ENCODE measurements at places on chromosomes 7 and 10.

DNA sequence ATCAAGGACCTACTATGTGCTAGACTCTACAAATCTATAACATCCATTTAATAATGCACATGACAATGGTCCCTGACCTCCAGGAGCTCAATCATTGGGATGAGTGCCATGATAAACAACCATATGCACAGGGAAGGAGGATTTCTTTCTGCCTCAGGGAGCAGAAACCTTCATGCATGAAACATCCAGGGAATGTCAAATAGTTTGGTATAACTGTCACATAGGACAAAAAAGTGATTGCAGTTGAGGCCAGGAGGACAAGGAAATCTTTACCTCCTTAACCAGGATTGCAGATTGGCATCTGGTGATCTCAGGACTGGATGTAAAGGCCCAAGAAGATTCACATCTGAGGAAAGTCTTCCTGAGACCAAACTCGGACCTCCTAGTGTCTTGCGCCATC lies 993.1 kb downstream of the KCNMA1 start:
- no peak for DNase-seq

GRCh38 chr10:48672596-48673265 lies 11.9 kb upstream of the WDFY4 start:
- no peak for DNase-seq

DNA sequence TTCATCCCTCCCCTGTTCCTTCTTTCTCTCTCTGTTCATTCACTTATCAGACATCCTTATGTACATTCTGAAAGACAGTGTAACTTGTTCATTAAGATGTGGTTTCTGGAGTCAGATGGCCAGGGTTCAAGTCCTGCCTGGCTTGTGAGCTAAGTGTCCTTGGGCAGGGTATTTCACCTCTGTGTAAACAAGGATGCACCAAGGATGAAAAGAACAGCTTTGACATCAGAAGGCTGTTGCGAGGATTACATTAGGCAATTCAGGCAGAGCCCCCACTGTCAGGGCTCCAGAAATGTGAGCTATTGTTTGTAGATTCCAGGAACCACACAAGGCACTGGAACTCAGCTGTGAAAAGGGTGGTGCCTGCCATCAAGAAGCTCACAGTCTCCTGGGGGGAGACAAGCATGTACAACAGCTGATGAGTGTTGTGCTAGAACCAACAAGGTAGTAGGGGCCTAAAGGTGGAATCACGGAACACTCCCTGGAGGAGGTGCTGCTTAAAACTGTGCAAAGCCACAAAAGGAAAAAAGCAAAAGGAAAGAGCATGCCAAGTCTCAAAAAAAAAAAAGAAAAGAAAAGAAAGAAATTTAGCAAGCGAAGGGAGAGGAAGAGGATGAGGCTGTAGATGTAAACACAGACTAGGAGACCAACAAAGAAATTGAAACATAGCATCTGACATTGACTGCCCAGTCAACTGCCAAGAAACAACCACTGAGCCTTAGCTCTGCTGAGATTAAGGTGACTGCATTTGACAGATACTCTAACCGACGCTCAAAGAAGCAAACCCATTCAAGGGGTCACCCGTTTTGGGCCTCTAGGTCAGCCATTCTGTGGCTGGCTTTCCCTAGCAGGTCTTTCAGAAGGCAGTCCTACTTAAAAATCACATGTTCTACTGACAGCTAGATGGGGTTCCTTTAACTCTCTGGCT lies 12.5 kb downstream of the PDLIM1 start:
- no peak for DNase-seq

DNA sequence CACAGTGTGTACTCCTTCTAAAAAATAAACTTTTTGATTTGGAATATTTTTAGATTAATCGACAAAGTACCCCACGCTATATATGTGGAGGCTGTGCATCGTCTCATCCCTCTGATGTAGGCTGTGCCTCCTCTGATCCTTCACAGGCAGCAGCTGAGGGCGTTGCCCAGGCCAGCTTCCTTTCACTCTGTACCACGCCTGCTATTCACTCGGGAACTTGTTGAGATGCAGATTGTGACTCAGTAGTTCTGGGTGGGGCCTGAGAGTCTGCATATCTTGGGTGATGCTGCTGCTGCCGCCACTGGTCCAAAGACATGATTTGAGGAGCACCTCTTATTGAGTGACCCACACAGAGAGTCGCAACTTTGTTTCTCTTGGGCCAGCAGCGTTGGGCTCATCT lies 7.9 kb upstream of the C10orf120 start:
- peak; percentile 23 for DNase-seq

DNA sequence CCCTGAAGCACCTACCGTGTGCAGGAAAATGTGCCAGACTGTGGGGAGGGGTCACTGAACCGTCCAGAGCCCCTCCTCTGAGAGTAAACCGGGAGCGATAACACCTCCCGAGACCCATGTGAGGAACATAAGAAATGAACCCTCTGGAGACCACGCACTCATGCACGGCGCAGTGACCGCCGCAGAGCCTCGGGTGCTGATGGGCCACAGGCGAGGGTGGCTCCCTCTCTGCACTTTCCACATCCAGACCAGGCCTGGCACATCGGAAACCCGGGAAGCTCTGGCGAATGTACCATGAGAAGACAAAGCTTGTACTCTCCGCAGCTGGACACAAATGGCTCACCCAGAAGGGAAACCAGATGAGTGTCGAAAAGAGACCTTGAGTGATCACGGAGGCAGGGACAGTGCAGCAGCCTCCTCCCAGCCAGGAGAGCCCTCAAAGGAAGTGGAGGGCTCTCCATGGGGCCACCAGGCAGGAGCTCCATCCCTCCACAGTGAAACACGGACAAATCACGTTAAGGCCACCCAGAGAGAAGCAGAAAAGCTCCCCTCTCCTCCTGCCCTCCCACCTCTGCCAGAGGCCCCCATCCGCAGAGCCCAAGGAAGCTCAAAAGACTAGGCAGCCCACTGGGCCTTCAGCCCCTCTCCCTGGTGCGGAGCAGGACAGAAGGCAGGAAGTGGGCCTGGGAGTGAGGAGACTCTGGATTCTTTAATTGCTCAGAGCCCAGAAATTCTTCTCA lies 178.1 kb upstream of the PPP2R2D start:
- DNase-seq: no peak

DNA sequence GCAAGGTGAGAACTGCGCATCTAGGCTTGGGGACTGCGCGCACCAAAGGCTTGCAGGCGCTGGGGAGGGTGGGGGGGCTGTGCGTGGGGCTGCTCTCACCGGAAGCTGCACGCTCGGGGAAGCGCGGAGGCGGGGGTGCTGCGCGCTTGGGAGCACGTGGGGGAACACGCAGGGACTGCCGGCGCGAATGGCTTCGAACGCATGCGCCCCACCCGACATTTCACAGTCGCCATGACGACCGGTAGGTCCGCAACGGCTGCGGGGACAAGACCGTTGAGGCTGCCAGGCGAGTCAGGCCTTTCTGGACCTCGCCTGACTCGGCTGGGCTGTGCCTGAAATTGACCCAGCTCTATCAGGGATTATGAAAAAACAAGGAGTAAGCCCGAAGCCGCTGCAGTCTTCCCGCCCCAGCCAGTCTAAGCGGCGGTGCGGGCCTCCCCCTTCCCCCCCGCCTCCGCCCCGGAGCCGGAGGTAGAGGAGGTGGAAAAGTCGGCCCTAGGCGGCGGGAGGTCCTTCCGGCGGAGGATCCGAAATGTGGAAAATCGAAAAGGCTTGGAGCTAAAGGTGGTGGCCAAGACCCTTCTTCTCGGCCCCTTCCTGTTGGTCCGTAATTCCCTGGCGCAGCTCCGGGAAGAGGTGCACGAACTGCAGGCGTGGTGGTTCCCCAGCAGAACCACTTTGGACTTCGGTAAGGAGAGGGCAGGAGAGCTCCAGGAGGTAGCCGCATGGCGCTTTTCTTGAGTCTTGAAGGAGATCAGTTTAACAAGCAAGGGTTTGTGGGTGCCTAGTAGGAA lies 34.9 kb upstream of the STEAP1 start:
- DNase-seq: no peak

DNA sequence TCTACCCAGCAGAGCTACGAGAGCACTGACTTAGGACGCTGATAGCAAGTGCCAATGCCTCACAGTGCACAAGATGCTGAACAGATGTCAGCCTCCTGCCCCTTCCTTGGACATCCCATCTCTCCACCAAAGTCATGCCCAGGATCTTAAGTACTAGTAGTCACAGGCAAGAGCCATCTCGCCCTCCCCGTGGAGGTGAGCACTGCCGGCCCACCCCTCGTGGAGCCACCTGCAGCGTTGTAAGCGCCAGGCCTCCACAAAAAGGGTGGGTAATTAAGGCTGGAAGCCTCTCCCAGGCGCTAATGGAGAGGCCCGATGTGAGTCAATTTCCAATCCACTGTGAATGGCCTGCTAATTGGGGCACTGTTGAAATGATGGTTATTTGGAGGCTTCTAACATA lies 156.2 kb downstream of the GRID1 start:
- no peak for DNase-seq

DNA sequence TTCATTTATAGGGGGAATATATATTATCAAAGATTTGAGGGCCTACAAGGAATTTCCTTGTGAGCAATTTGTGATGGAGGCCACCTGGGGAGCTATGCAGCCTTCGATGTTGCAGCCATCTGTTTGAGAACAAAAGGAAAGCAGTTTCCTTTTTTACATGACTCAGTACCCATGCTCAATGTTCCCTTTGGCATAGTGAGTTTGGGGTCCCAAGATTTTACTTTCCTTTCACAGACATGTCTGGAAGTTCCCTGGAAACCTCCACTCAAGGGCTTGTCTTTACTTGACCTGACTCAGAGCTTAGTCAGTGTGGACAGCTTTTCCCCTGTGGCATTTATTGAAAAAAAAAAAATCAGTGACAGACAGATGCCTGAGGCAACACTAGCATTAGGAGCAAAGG lies 73.5 kb upstream of the VIPR2 start:
- no peak for DNase-seq

DNA sequence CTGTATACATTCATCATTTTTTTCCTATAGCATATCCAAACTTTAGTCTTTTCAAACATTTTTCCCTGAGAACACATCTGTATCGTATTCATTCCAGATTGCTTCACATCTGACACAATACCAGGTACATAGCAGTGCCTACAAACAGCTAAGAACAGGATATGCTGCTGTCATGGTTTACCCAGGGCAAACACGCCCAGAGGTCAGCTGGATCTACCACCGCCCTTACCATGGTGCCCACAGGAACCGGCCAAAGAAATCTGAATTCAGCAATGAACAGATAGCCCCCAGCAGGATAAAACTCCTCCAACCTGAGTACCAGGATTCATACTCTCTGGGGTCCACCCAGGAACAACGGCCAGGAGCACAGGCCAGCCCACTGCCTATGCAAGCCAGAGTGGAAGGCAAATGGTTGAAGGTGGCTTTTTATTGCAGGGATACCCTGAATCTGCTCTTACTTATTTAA lies 43.0 kb downstream of the TNS3 start:
- DNase-seq: no peak

DNA sequence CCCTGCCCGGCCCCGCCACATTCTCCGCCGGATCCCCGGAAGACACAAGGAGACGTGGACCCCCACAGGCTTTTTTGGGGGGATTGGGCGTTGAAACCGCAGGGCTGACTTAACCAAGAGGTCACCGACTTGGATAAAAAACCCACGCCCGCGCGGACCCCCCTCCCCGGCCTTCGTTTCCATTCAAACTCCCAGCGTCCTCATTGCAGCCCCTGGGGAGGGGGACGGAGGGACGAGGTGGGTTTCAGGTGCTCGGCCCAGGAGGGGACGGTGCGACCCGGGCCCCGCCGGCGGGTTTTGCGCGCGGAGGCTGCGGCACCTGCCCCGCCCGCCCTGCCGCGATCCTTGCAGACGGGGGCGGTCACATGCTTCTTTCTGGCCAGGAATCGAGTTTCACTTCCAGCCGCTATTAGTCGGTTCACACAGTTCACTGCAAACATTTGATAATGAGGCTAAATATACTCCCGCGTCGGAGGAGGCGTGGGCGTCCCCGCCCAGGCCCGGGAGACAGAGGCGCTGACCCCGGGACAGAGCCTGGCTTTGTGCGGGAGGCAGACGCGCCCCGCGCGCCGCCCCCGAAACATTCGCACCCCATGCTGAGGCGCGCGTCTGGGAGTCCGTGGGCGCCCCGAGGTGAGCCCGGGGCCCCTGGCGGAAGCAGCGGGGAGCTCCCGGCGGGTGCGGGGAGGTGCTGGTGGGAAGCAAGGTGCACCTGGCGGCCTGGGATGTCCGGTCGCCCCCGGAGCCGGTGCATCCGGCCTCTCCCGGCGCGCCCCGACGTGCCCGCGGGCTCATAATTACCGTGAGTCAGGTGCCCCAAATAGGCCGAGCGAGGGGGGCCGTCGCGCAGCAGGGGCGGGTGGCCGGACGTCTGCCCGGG lies 2.7 kb upstream of the PDGFA start:
- DNase-seq: peak; percentile 38

- no peak for DNase-seq
Measured at GRCh38 chr7:78296644-78297371, 498.2 kb downstream of the PHTF2 start.

- no peak for DNase-seq
Measured at GRCh38 chr7:147060070-147060469, 943.5 kb downstream of the CNTNAP2 start.
